Stomach (tissue), 19 donors: ENCODE measurements at places on chromosomes 3 and 15.
A peak's percentile ranks its signal among the peaks of the same experiment; 100 is the strongest.

DNA sequence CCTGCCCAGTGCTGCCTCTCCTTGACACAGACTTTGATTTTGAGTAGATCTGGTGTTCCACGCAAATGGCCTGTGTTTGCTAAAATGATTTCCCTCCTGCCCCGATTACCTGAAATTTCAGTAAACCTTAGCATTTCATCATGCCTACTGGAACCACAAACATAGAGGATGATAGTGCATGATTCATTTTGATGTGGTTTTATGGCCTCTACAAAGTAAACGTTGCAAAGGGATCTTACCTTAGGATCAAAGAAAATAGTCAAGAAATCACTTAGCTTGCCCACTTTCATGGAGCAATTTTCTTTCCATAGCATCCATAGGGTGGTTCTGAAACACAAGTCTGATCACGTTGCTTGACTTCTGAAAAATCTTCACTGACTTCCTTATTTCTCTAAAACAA is 524.6 kb upstream of the ATP11B start:
- no peak for DNase-seq
- H3K36me3 ChIP-seq = no peaks in the 10 kb centered on the region
- no peaks in the 10 kb centered on the region for H3K27me3 ChIP-seq

DNA sequence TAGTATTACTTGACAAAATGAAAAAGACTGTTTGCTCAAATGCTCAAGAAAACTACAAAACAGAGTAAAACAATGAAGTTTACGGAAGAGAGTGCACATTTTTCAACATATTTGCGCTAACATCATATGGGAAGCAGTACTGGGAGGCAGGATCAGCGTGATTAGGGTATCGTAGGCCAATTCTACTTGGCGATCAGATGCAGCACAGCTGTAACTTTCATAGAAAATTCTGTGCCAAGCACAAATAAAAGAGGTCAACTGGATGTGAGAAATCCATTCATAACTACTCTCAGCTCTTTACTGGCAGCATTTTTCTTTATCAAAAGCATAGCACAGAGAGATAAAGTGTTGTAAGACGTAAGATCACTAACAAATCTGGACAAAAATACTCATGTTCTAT is 1196.3 kb upstream of the GBE1 start:
- H3K4me1 ChIP-seq = no peaks in the 10 kb centered on the region
- H3K27ac ChIP-seq = no peak overlapping the region
- H3K4me3 ChIP-seq = no peak overlapping the region
- no peaks in the 10 kb centered on the region for H3K36me3 ChIP-seq
- H3K27me3 ChIP-seq = no peaks in the 10 kb centered on the region
- peak; percentile 4 for DNase-seq

- H3K4me3 ChIP-seq = no peak overlapping the region
- no peak for DNase-seq
- H3K36me3 ChIP-seq = peaks cover 24% of the 10 kb centered on the region
Measured at GRCh38 chr3:43080726-43081568, 24.9 kb downstream of the POMGNT2 start.

- peaks cover 10% of the 10 kb centered on the region for H3K4me1 ChIP-seq
- no peak overlapping the region for H3K27ac ChIP-seq
- H3K27me3 ChIP-seq = no peaks in the 10 kb centered on the region
- H3K36me3 ChIP-seq = peaks cover 51% of the 10 kb centered on the region
- H3K4me3 ChIP-seq = no peak overlapping the region
- no peak for DNase-seq
Measured at GRCh38 chr3:49910409-49911123, 6.9 kb upstream of the MST1R start.

DNA sequence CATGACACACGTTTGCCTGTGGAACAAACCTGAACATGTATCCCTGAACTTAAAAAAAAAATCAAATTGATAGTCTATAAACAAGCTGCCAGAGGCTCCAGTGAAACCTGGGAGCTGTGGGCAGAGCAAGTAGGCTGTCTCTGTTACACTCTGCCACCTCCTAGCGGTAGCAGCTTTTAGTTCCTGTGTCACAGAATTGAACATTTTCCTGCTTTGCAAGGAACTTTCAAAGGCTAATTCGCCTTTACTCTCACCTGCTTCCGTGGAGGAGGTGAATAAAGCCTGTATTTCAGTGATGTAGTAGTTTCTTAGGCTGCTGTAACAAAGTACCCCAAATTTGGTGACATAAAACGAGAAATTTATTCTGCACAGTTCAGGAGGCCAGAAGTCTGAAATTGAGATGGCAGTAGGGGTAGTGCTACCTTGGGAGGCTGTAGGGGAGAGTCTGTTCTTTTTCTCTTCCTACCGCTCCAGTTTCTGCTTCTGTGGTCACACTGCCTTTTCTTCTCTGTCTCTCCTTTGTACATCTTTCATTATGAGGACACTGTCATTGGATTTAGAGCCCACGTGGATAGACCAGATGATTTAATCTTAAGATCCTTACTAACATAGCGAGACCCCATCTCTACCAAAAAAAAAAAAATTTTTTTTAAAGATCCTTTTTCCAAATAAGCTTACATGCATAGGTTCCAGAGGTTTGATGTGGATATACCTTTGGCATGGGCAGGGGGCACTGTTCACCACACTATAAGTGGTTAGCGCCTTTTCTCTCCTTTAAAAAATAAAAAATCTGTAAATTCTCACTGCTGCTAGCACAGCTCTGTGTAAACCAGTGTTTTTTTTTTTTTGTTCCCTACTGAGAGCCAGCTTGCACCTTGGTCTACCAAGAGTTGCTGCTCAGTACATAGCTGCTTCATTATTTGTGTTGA is 25.3 kb downstream of the FBXO22 start:
- peaks cover 9% of the 10 kb centered on the region for H3K4me1 ChIP-seq
- no peaks in the 10 kb centered on the region for H3K27me3 ChIP-seq
- no peak overlapping the region for H3K4me3 ChIP-seq

DNA sequence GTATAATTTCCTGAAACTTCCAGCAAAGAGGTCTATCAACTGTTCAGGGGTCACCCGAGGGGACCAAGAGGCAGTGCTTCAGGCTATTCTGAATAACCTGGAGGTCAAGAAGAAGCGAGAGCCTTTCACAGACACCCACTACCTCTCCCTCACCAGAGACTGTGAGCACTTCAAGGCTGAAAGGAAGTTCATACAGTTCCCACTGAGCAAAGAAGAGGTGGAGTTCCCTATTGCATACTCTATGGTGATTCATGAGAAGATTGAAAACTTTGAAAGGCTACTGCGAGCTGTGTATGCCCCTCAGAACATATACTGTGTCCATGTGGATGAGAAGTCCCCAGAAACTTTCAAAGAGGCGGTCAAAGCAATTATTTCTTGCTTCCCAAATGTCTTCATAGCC is 6.8 kb downstream of the GCNT3 start:
- H3K4me1 ChIP-seq = peaks cover 6% of the 10 kb centered on the region
- DNase-seq = no peak

- no peak overlapping the region for H3K27ac ChIP-seq
- H3K4me1 ChIP-seq = peaks cover 11% of the 10 kb centered on the region
- H3K27me3 ChIP-seq = no peaks in the 10 kb centered on the region
- DNase-seq = no peak
- no peaks in the 10 kb centered on the region for H3K36me3 ChIP-seq
- no peak overlapping the region for H3K4me3 ChIP-seq
Measured at GRCh38 chr3:120022729-120023128, 71.5 kb downstream of the GSK3B start.

DNA sequence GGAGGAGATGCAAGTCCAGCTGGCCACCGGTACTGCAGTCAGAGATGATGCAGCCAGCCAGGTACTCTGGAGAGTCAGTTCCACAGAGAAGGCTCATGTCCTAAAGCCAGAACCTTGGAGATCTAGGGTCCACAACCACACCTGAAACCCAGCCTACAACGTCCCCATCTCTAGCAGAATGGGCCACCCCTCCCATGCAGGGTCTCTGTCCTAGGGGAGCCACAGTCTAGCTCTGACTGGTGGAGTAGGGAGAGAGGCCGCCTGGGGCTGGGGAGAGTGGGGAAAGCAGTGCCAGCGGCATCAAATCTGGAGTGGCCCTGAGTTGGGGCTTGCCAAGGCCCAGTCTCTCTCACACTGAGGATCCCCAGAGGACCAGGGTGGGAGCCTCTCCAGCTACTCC is 43.5 kb downstream of the PTH1R start:
- H3K4me1 ChIP-seq = peaks cover 31% of the 10 kb centered on the region
- H3K27me3 ChIP-seq = no peaks in the 10 kb centered on the region
- H3K27ac ChIP-seq = no peak overlapping the region
- peaks cover 95% of the 10 kb centered on the region for H3K36me3 ChIP-seq

GRCh38 chr15:98649472-98650416 is 1.4 kb downstream of the IGF1R start:
- no peaks in the 10 kb centered on the region for H3K36me3 ChIP-seq
- H3K4me1 ChIP-seq = peaks cover 61% of the 10 kb centered on the region
- H3K27ac ChIP-seq = peak overlapping the region; percentile 89
- DNase-seq = peak; percentile 53
- peak overlapping the region; percentile 88 for H3K4me3 ChIP-seq

DNA sequence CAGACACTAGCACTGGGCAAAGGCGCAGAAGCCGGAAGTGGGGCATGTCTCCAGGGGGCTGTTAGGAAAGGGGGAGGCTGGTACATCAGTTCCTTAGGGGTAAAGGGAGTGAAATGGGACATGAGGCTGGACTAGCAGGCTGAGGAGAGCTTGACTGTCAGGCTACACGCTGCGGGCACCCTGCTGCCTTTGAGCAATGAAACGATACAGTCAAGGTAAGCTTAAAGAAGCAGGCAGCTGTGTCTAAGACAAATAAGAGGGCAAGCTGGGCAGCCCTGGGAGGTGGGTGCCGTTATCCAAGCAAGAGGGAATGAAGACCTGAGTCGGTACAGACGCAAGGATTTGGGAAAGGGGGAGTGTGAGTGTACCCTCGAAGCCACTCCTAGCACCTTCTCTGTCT is 51.0 kb upstream of the DCLK3 start:
- H3K27me3 ChIP-seq = no peaks in the 10 kb centered on the region
- H3K4me3 ChIP-seq = no peak overlapping the region
- H3K27ac ChIP-seq = no peak overlapping the region
- no peaks in the 10 kb centered on the region for H3K36me3 ChIP-seq

DNA sequence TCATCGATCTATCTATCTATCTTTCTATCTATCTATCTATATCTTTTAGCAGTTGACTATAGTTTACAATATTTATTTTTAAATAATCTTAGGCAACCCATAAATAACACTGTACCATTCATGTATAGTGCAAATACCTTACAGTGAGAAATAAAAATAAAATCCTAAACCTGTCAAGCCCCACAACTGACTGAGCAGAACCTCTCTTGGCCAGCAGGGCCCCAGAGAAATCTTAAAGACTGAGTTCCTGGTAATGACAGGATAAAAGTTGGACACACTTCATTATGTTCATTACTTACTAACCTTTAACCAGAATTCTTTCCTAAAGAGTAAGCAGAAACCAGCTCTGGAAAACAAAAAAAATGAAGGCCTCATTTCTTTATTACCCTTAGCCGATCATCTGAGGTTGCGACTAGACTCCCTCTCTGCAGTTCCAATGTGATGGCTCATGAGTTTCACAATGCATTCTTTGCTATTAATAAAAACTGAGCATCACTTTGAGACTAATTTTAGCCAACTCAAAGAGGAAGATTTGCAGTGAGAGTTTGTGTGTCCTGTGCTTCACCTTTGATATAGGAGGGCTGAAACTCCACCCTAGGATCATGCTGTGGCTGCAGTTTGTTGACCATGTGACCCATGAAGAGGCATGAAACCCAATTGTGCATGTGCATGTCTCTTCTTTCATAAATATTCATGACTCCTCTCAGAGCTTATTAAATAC is 1072.0 kb downstream of the NSUN3 start:
- no peak overlapping the region for H3K27ac ChIP-seq
- no peak overlapping the region for H3K4me3 ChIP-seq
- no peaks in the 10 kb centered on the region for H3K4me1 ChIP-seq
- no peaks in the 10 kb centered on the region for H3K27me3 ChIP-seq
- H3K36me3 ChIP-seq = no peaks in the 10 kb centered on the region
- no peak for DNase-seq
